GM13977 (cell line): ENCODE measurements at places on chromosomes 5 and 9.

GRCh38 chr5:18744441-18744840, 1110.2 kb downstream of the TAF11L14 start:
- no peak for DNase-seq

- no peak for DNase-seq
These were observed 202.3 kb upstream of the IRX1 start for GRCh38 chr5:3393122-3393919.

- DNase-seq, result no peak
These were observed 293.6 kb upstream of the TNC start for GRCh38 chr9:115411516-115411915.

DNA sequence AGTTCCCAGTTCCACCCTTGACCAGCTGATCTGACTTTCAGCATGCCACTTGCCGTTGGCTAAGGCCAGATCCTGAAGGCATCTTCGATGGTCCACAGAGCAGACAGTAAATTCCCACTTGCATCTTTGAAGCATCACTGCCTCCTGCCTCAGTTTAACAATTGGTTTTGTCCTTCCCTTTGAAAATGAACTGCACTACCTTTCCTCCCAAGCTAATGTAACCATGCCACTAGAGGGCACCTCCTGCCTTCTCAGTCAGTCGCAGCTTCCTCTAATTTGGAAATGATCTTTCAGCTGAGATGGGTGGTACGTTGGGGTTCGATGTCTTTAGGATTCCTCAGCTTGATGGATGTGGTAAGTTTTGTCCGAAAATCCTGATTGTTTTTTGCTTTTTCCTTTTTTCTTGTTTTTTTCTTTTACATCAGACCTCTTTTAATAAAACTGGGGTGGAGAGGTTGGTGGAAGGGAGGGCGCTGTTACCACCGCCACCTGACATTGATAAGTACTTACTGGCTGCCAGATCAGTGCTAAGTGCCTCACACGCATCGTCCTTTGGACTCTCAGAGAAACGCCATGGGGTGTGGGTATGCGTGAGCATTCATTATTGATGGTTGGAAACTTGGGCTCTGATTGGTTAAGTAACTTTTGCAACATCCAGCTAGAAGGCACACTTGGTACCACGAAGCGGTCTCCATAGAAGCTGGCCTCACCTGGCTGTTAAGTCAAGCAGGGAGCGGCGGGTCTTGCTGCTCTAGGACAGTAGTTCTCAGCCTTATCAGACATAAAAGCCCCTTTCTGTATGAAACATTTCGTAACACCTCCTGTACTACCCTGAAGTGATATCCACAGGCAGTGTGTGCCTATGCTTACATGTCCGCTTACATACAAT, 16.9 kb downstream of the PTTG1 start:
- DNase-seq, result peak; percentile 37

- no peak for DNase-seq
These were observed 60.9 kb downstream of the UBE2R2 start for GRCh38 chr9:33877727-33878489.

DNA sequence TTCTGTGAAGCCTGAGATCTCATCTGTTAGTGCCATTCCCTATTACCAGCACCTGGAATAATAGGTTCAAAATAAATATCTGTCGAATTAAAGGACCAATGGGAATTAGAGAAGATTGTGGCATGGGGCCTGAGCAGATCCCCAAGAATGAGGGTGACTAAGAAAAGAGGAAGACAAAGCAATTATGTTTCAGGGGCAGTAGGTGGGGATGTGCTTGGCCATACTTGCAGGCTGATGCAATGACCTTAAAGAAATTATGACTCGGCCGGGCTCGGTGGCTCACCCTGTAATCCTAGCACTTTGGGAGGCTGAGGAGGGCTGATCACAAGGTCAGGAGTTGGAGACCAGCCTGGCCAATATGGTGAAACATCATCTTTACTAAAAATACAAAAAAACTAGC, 562.8 kb downstream of the PTPRD start:
- no peak for DNase-seq

DNA sequence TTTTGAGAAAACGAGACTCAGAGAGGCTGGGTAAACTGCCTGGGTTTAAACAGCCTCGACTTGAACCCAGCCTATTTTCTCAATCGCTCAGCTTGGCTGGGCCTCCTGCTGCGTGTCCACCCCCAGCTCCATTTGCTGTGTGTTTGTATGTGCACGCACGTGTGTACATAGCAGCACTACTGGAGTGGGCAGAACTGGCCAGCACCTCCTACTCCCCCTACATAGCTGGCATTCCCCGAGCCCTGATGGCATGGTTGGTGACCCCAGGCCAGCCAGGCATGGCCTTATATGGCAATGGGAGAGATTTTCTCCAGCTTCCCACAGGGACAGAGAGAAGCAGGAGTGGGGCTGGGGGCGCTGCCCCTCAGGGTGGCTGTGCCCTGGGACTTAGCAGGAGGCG, 4.1 kb downstream of the AIF1L start:
- DNase-seq, result no peak

GRCh38 chr5:25027061-25027460, 382.3 kb upstream of the CDH10 start:
- DNase-seq, result no peak

- DNase-seq, result no peak
These were observed 85.1 kb downstream of the MACROH2A1 start for GRCh38 chr5:135313946-135314345.

- DNase-seq, result no peak
These were observed 303.0 kb upstream of the PDE4D start for GRCh38 chr5:60196385-60197113.

DNA sequence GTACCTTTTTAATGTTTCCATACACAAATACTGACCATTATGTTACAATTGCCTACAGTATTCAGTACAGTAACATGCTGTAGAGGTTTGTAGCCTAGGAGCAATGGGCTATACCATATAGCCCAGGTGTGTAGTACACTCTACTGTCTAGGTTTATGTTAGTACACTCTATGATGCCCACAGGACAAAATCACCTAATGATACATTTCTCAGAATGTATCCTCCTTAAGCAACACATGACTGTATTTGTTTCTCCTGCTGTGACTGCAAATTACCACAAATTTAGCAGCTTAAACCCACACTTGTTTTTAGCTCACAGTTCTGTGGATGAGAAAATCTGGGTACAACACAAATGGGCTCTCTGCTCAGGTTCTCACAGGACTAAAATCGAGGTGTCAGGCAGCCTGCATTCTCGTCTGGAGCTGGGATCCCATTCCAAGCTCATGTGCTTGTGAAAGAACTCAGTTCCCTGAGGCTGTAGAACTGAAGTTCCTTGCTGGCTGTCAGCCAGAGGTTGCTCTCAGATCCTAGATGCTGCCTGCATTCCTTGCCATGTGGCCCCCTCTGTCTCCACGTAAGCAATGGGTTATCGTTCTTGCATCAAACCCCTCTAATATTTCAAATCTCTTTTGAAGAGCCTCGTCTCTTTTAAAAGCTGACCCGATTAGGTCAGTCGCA, 38.6 kb upstream of the PIK3R1 start:
- DNase-seq, result no peak

DNA sequence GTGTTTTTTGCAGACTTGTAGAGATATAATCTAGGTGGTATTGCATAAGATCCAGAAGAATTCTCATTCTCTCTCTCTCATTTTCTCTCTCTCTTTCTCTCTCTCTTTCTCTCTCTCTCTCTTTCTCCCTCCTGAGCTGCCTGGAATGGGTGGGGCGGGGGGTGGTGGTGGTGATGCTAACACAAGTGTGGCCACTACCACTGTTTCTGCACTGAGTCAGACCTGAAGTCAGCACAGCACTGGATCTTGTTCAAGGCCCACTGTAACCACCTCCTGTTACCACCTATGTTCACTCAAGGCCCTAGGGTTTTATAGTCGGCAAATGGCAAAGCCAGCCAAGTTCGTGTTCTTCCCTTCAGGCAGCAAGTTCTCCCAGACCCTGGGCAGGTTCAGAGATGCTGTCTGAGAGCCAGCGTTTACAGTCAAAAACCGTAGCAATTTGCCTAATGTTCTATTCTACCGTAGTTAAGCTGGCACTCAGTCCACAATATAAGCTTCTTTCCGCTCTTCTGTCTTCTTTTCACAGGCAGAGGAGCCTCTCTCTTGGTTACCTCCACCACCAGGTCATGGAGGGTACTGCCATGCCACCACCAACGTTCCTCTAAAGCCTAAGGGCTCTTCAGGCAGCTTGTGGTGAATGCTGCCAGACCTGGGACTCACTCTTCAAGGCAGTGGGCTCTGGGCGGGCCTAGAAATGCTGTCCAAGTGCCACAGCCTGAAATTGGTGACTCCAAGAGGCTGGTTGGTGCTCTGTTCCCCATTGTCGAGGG, 235.7 kb upstream of the PRR16 start:
- no peak for DNase-seq

DNA sequence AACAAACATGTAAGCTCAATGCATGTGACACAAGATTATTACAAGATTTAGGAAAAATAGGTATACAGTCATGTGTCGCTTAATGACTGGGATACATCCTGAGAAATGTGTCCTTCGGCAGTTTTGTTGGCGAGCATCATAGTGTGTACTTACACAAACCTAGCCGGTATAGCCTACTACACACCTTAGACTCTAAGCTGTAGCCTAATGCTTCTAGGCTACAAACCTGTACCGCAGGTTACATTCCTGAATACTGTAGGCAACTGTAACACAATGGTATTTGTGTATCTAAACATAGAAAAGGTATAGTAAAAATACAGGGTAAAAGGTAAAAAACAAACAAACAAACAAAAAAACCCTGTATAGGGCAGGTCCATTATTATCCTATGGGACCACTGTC, 27.7 kb downstream of the MSX2 start:
- DNase-seq, result no peak

DNA sequence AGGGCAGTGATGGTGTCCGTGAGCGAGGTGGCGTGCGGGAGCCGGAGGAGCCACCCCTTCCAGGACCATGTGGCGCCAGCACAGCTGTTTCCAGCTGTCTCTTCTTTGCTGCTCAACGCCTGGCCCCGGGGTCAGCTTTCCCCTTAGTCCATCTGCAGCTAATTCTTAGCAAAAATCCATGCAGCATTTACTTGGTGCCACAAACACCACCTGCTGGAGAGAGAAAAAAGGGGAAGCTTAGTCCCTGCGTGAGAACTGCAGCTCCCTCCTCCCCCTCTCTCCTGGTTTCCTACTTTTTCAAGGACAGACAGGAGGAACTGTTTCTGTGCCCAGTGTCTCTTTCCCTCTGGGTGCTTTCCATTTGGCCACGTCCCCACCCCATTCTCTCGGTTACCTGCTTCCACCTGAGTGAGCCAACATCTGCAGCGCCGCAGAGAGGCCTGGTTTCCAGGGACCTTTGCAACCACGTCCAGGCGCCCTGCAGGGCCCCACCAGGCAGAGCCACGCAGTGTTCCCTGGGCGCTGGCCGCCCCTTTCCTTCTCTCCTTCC, 3.4 kb downstream of the SLC6A19 start:
- DNase-seq, result no peak

DNA sequence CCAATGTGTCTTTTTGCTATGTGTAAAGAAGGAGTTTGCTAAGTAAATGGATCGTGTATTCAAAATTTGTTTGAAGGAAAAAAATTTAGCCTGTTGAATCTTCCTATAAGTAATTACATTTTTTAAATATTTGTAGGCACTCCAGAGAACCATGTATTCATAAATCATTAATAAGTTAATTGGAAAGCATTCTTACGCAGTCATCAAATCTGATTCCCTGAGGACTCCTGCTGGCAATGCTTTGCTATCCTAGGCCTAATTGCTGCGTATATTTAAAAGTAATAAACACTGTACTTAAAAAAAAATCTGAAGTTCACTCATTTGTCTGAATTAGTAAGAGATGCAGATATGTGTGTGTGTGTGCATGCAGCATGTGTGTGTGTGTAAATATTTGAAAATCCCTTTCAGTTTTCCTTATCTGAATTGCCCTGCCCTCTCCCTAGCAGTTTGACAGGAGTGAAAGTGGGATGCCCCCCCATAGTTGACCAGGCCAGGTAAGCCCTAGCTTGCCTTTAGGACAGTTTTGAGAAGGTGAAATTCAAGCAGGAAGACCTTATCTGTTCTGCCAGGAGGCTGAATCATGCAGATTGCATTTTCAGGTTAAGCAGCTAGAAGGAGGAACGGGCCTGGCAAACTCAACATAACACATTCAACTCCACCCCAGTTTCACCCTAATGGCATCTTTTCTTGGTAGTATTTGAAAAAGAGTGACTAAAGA, 81.2 kb upstream of the DNAH5 start:
- no peak for DNase-seq

DNA sequence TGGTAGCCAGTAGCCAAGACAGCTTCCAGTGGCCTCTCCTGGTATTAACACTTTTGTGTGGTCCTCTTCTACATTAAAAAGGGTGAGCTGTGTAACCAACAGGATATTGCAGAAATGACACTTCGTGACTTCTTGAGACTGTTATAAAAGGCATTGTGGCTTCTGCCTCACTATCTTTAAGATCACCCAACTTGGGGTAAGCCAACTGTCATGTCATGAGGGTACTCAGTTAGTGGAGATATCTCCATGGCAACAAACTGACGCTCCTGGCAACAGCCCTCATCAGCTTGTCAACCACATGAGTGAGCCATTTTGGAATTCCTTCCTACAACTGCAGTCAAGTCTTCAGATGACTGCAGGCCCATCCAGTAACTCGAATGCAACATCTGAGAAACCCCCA, 121.7 kb downstream of the DEPDC1B start:
- no peak for DNase-seq

- DNase-seq, result no peak
These were observed 41.9 kb downstream of the NPR3 start for GRCh38 chr5:32753051-32753450.

DNA sequence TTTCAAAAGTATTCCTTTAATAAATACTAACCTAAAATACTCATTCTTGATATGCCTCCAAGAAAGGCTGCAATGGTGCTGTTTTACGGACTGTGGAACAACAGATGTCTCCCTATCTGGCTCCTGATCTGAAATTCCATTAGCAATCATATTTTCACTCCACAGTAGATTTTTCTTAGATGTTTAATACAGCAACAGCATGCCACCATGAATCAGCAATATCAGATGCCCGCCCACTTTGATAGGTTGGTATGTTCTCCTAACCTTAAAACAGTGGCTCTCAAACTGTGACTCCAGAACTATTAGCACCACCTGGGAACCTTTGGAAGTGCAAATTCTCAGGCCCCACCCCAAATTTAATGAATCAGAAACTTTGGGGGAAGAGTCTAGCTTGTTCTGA, 110.2 kb downstream of the MLLT3 start:
- DNase-seq, result no peak

GRCh38 chr9:37700131-37700530, 49.4 kb downstream of the FRMPD1 start:
- DNase-seq, result no peak

DNA sequence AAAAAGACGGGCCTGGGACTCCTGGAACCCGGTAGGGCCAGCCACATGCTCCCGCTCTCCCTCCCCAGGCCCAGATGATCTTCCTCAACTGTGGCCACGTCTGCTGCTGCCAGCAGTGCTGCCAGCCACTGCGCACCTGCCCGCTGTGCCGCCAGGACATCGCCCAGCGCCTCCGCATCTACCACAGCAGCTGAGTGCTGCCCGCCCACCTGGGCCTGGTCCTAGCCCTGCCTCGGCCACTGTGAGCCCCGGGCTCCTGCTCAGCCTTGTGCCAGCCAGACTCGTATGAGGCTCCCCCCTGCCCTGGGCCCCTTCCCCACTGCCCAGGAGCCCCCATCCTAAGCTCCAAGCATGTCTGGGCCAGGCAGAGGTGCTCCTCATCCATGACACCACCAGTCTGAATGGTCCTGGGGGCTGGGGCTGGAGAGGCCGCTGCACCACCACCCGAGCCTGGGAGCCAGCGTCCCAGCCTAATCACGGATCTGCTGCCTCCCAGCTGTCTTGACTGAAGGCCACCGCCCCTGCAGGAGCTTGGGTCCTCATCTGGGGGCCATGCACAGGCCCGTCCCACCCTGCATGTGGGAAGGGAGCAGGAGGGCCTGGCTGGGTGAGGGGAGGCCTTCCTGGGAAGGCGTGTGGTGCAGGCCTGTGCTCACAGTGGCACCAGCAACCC, 51.5 kb downstream of the LRSAM1 start:
- no peak for DNase-seq
